ENCODE measurements at places on chromosomes 3 and 15. TPM values are rescaled to one million over a fixed set of nuclear protein-coding genes. Genes with fewer than 3 reads are reported as not detected.

The C2CD4A gene
- total RNA-seq: 0.34 TPM

The GOLGA8S gene
- 0.40 TPM for total RNA-seq

The HESX1 gene
- 0.89 TPM for total RNA-seq

DNA sequence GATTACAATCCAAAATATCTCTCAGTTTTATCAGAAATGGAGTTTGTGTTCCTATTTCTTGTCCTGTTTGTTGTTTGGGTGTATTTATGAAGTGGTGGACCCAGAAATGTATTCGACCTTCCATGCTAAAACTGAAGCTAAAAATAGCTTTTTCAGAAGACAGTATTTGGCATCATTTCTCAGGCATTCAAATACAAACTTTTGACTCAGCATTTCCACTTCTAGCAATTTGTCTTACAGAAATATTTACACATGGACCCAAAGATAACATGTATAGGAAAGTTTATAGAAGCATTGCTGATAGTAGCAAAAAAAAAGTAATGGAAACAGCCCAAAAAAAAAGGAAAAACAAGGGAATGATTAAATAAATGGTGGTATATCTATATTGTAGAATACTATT is 156.3 kb downstream of the HCN4 start:
- H3K4me1 ChIP-seq: no peaks in the 10 kb centered on the region
- H3K36me3 ChIP-seq: no peaks in the 10 kb centered on the region
- H3K27me3 ChIP-seq: no peaks in the 10 kb centered on the region
- no peak overlapping the region for H3K4me3 ChIP-seq
- H3K27ac ChIP-seq: no peak overlapping the region
- peak; percentile 35 for DNase-seq

GRCh38 chr3:98600412-98601095 is 7.1 kb upstream of the CPOX start:
- no peaks in the 10 kb centered on the region for H3K36me3 ChIP-seq
- no peaks in the 10 kb centered on the region for H3K27me3 ChIP-seq
- no peaks in the 10 kb centered on the region for H3K4me1 ChIP-seq
- no peak overlapping the region for H3K4me3 ChIP-seq
- no peak for DNase-seq

DNA sequence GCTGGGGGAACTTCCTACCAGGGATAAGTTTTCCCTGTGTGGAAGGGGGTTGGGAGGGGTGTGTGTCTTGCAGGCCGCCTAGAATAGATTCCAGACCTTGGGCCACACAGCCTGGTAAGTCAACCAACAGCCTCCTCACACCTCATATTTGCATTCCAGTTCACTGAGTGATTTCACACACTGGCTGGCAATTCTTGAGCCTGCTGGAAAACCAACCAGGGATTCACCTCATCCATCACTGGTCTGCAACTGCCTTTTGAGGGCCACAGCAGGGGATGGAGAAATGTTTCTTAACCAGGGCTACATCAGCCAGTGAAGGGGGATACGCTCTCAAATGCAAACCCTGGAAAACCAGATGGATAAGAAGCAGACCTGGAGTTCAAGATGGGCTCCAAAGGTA is 2.0 kb downstream of the FSTL1 start:
- no peak overlapping the region for H3K4me3 ChIP-seq
- H3K27me3 ChIP-seq: no peaks in the 10 kb centered on the region
- H3K27ac ChIP-seq: peak overlapping the region; percentile 45
- H3K36me3 ChIP-seq: peaks cover 3% of the 10 kb centered on the region

DNA sequence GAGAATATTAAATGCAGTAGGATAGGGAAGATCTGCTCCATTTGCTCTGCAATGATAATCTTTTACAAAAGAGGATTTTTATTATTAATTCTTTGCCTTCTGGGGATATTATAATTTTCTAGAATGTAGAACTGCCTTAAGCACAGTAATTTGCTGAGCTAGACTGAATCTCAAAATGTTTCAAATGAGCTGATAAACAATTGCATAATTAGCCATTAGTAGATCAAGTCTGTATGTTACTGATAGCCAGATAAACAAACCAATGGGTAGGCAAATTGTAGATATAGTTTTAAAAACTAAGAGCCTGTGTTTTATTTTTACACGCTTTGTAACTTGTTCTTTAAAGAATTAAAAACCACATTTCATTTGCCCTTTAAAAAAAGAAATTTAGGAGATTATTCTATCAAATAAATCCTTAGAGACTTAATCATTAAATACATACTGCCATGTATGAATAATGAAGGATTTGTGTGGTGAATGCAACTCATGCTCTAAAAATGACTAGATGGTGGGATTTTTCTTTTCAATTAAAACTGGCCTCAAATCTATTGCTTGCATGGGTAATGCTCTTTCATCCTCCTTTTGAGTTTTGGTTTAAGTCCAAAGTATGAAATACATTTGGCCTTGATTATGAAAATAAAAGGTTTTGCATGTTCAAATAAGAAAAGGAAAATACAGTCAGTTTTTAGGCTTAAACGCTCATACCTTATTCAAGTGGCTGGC is 32.6 kb upstream of the NANOGP8 start:
- no peaks in the 10 kb centered on the region for H3K27me3 ChIP-seq
- DNase-seq: peak; percentile 81
- no peaks in the 10 kb centered on the region for H3K36me3 ChIP-seq

DNA sequence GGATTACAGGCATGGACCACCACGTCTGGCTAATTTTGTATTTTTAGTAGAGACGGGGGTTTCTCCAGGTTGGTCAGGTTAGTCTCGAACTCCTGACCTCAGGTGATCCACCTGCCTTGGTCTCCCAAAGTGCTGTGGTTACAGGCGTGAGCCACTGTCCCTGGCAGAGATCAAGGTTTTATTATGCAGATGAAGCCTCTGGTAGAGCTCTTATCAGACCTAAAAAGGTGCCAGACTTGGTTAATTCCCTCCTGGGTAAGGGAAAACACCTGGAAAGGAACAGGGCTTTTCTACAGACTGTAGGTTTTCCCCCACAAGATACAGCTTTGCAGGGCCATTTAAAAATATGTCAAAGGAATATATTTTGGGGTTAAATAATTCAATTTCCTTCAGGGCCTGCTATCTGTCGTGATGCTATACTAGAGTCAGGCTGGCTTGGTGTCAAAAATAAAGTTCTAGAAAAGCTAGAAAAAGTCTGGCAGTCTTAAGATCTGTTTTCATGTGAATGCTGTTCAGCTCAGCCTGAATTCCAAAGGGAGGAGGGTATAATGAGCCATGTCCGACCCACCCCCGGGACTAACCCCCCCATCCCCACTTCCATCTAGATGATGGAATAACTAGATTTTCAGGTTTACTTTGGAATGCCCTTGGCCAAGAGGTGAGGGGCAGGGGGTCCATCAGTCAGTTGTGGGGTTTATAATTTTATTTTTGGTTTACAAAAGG is 1.9 kb upstream of the BLOC1S6 start:
- DNase-seq: no peak
- H3K36me3 ChIP-seq: no peaks in the 10 kb centered on the region
- no peaks in the 10 kb centered on the region for H3K27me3 ChIP-seq
- peaks cover 30% of the 10 kb centered on the region for H3K4me1 ChIP-seq

Data from lung (tissue), 17 donors.